ENCODE measurements at places on chromosomes 4 and X.
A peak's percentile ranks its signal among the peaks of the same experiment; 100 is the strongest.

- no peak for DNase-seq
These were observed 307.9 kb upstream of the IGFBP7 start for GRCh38 chr4:57418133-57418532.

- no peak for DNase-seq
These were observed 53.7 kb upstream of the PRRG3 start for GRCh38 chrX:151641564-151641963.

DNA sequence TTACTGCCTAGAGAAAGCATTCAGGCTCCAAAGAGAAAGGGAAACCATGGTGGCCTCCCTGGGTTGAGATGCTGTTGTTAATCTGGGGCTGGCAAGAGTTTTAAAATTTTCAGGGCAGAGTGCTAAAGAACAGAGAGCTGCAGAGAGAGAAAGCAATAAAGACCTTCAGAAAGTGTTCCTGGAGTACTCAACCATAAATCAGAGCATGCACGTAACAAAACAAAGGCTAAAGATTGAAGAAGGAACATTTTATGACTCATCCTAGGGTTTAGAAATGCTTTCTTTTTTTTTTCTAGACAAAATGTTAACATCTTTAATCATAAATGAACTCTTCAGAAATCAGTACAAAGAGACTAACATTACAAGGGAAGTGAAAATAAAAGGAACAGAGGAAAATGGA lies 562.3 kb upstream of the NDST4 start:
- DNase-seq, result no peak

- DNase-seq, result no peak
These were observed 1674.1 kb downstream of the PCDH7 start for GRCh38 chr4:32394255-32394654.

DNA sequence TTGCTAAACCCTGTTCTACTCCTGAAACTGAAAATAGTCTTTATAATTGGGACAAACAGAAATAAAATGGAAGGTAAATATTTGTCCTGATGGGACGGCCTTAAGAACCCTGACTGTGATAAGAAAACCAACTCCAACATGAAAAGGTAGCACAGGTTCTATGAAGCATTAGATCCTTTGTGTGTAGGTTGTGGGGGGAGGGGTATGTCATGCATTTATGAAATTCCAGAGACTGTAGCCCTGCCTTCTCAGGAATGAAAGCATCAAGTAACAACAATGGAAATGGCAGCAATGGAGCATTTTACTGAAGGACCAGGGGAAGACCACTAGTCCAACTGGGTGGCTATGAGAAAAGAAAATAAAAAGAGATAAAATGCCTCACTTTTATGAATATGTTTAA lies 23.9 kb downstream of the CXXC4 start:
- no peak for DNase-seq

- DNase-seq, result no peak
These were observed 158.6 kb downstream of the TET2 start for GRCh38 chr4:105305019-105305836.

- no peak for DNase-seq
These were observed 68.4 kb downstream of the NSG1 start for GRCh38 chr4:4455210-4455865.

GRCh38 chr4:82457266-82457665 lies 26.9 kb downstream of the ENOPH1 start:
- no peak for DNase-seq

GRCh38 chr4:38371391-38371851 lies 292.6 kb upstream of the KLF3 start:
- peak; percentile 66 for DNase-seq

DNA sequence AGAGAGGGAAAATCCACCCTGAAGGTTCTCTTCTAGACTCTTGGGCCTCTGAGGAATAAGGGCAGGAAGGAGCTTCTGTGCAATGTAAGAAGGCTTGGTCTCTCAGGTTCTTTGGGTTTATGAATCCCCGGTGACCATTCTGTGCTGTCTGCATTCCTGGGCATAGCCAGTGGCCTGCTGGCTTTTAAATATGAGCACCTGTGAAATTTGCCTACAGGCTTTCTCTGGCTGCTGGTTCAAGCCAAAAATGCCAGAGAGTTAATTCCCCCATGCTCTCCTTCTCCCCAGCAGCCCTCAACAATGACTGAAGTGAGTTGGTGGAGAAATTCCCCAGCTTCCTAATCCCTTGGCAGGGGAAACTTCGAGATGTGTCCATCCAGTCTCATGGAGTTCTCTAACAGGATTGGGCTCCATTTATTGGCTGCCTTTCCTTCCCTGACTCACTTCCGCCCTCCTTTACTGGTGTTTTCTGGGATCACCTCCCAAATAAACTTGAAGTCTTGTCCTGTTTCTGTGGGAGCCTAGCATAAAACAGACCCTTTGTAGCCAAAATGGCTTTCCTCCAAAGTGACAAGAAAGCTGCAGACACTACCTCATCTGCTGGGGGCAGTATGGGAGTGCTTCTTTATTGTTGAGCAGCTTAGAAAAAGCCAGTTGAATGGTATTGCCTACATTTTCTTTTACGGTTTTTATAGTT lies 179.4 kb upstream of the CASK start:
- DNase-seq, result no peak

GRCh38 chr4:56723659-56724230 lies 42.6 kb upstream of the HOPX start:
- DNase-seq, result no peak

All from AG20443 (cell line).